Effector memory CD8-positive, alpha-beta T cell (primary cell): ENCODE measurements at places on chromosomes 16 and 17.

GRCh38 chr16:52757746-52758472, 211.0 kb upstream of the TOX3 start:
- no peaks in the 10 kb centered on the region for H3K4me1 ChIP-seq
- H3K36me3 ChIP-seq: no peaks in the 10 kb centered on the region
- DNase-seq: no peak
- no peak overlapping the region for H3K4me3 ChIP-seq
- no peak overlapping the region for H3K27ac ChIP-seq

DNA sequence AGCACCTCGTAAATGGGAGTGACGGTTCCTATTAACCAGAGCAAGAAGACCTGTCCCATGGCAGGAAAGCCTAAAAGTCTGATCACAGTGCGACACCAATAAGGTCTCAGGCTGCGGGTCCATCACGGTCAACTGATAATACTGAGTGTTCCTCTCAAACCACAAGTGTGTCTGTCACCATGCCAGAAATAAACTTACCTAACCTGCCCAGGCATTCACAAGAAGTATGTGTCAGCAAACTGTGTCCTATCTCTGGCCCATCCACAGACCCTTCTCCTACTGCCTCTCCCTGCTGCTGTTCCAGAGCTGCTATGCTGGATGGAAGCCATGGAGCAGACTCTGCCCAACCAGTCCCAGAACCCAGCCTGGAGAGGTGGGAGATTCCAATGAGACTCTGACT, 73.5 kb downstream of the ZNF423 start:
- H3K27me3 ChIP-seq: peaks cover 8% of the 10 kb centered on the region
- DNase-seq: no peak
- H3K36me3 ChIP-seq: no peaks in the 10 kb centered on the region
- no peak overlapping the region for H3K4me3 ChIP-seq
- no peak overlapping the region for H3K27ac ChIP-seq

GRCh38 chr17:55527540-55528118, 16.4 kb upstream of the SMIM36 start:
- no peaks in the 10 kb centered on the region for H3K36me3 ChIP-seq
- no peak for DNase-seq
- H3K27me3 ChIP-seq: peaks cover 14% of the 10 kb centered on the region
- no peaks in the 10 kb centered on the region for H3K4me1 ChIP-seq

DNA sequence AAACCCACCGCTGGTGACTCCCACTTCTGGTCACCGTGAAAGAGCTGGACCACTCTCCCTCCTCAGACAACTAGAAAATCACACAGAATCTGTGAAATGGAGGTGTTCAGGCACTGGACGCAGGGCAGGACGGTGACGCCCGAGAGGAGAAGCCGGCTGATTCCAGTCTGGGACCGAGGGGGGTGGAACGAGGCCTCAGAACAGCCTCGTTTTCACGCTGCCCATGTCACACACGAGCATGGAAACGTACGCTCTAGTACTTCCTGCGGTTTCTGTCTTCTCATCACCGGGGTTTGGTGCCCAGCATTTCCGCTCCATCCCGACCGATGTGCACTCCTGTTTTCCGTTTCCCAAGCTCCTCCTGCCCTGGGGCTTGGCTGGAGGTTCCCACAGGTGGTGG, 101.8 kb upstream of the METRNL start:
- peaks cover 21% of the 10 kb centered on the region for H3K4me1 ChIP-seq
- H3K4me3 ChIP-seq: no peak overlapping the region
- no peaks in the 10 kb centered on the region for H3K27me3 ChIP-seq
- no peak overlapping the region for H3K27ac ChIP-seq
- no peaks in the 10 kb centered on the region for H3K36me3 ChIP-seq
- no peak for DNase-seq

- DNase-seq: no peak
- H3K4me1 ChIP-seq: peaks cover 31% of the 10 kb centered on the region
- H3K27me3 ChIP-seq: no peaks in the 10 kb centered on the region
- no peak overlapping the region for H3K4me3 ChIP-seq
Observed at GRCh38 chr16:3131755-3132377, 3.0 kb upstream of the ZNF213 start.

DNA sequence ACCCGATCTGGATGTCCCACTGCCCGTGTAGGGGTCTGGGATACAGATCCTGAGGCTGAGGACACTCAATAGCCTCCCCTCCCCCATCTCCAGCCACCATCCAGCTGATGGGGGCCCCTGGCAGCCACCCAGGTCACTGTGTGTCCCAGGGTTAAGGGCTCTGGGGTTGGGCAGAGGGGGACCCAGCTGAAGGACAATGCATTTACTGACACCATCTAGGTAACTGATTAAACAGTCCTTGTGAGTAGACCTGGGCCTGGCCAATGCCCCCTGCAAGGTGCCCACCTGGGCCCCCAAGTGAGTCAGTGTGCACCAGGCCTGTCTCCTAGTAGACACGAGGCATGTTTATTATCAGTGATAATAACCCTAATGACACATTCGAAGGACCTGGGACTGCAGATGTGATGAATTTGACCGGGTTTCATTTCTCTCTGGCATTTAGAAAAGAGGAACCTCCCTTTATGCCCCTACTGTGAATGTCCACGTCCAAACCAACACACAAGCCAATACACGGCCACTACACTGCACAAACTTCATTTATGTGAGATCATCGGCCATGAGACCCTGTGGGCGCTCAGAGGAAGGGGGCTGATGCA, 261.9 kb upstream of the FOXF1 start:
- DNase-seq: no peak
- H3K36me3 ChIP-seq: no peaks in the 10 kb centered on the region
- H3K27me3 ChIP-seq: peaks cover 32% of the 10 kb centered on the region
- no peaks in the 10 kb centered on the region for H3K4me1 ChIP-seq
- H3K27ac ChIP-seq: no peak overlapping the region
- no peak overlapping the region for H3K4me3 ChIP-seq

- no peak overlapping the region for H3K27ac ChIP-seq
- DNase-seq: no peak
- no peak overlapping the region for H3K4me3 ChIP-seq
- H3K4me1 ChIP-seq: no peaks in the 10 kb centered on the region
Observed at GRCh38 chr16:74169687-74170376, 126.8 kb upstream of the PSMD7 start.

DNA sequence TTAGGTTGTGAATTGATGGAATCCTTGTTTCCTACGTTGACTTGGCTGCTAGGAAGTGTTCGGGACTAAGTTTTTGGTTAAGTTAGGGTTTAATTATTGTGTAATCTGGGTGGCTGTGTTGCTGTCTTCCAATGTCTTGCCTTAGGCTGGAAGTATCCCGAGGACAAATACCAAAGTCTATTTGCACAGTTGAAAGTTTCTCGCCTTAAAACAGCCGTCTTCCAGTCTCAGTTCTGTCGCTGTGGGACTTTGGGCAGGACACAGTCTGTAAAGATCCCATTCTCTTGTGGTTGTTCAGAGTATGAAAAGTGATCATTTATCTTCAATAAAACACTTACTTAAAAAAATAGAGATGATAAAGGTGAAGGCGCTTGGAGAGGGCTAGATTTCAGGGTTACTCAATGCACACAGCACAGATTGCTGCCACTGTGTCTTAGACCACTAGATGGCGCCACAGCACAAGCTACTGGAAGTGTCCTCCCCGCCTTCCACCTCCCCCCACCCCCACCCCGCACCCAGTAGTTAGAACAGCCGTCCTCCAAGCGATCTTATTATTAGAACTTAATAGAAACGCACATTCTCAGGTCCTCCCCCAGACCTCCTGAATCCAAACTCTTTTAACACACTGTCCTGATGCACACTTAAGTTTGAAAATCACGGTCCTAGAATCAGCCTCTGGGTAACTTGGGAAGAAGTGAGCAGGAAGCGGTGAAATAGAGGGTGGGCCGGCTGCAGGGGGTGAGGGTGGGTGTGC, 45.8 kb downstream of the AKAP1 start:
- H3K27me3 ChIP-seq: peaks cover 5% of the 10 kb centered on the region
- H3K36me3 ChIP-seq: no peaks in the 10 kb centered on the region
- peak; percentile 84 for DNase-seq
- H3K4me1 ChIP-seq: no peaks in the 10 kb centered on the region
- no peak overlapping the region for H3K27ac ChIP-seq
- no peak overlapping the region for H3K4me3 ChIP-seq

DNA sequence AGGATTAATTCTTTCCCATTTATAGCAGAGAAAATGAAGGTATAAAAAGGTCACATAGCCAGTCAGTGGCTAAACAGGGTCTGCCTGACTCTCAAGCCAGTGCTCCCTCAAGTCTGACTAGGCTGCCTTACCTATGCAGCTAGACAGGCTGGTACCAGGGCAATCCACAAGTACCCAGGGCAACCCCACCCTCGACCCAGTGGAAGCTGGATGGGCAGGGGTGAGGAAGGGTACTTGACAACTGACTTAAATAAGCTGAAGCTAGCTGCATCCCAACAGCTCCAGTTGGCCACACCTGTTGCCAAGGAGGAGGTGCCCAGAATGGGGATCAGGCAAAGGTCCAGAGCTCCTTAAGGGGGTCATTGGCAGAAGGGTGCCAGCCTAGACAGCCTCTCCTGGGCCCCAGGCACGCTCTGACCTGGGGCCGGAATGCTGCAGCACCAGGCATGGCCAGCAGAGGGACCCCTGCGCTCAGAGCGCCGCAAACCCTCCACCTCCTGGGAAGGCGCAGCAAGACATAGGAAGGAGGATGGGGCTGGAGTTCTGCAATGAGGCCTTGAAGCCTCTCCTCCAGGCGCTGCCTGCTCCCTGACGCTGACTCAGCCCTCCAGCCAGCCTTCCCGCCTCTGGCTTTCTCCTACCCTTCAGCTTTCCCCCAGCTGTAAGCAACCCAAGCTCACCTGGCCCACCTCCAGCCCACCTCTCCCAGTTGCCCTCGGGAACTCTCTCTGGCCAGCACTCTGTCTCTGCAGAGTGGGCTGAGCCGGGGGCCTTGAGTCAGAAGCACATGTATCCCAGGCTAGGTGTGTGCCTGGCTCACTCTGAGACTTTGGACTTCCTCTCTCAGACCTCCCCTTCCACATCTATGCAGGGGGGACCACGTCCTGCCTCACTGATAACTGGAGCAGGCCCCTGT, 28.8 kb downstream of the MPP2 start:
- peaks cover 44% of the 10 kb centered on the region for H3K27me3 ChIP-seq
- H3K4me1 ChIP-seq: peaks cover 3% of the 10 kb centered on the region
- no peaks in the 10 kb centered on the region for H3K36me3 ChIP-seq
- H3K27ac ChIP-seq: no peak overlapping the region
- no peak overlapping the region for H3K4me3 ChIP-seq

GRCh38 chr16:72482695-72483094, 310.7 kb upstream of the PMFBP1 start:
- H3K27me3 ChIP-seq: no peaks in the 10 kb centered on the region
- no peaks in the 10 kb centered on the region for H3K36me3 ChIP-seq
- peak overlapping the region; percentile 86 for H3K27ac ChIP-seq
- peak overlapping the region; percentile 65 for H3K4me3 ChIP-seq
- peaks cover 30% of the 10 kb centered on the region for H3K4me1 ChIP-seq

- no peak overlapping the region for H3K27ac ChIP-seq
- peaks cover 29% of the 10 kb centered on the region for H3K36me3 ChIP-seq
- no peak for DNase-seq
- H3K27me3 ChIP-seq: no peaks in the 10 kb centered on the region
- no peak overlapping the region for H3K4me3 ChIP-seq
Observed at GRCh38 chr17:2904135-2904534, 107.9 kb downstream of the RAP1GAP2 start.

GRCh38 chr17:1648173-1648962, 1.3 kb downstream of the RILP start:
- peaks cover 30% of the 10 kb centered on the region for H3K36me3 ChIP-seq
- DNase-seq: no peak
- H3K27me3 ChIP-seq: no peaks in the 10 kb centered on the region
- H3K27ac ChIP-seq: no peak overlapping the region
- peaks cover 19% of the 10 kb centered on the region for H3K4me1 ChIP-seq
- peak overlapping the region; percentile 69 for H3K4me3 ChIP-seq

DNA sequence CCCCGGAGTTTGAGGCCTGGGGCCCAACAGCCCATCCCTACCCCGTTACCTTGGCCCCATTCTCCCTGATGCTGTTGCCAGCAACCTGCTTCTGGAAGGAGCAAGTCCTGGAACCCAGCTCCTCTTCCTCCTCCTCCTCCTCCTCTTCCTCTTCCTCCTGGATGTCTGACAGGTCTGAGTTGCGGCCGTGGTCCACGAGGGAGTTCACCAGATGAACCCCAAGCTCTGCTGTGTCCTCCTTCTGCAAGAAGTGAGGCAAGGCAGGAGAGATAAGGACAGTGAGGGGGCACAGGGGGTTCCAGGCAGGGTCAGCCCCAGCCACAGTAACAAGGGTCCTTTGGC, 18.7 kb downstream of the TSPOAP1 start:
- H3K4me1 ChIP-seq: peaks cover 3% of the 10 kb centered on the region
- H3K4me3 ChIP-seq: no peak overlapping the region
- no peak overlapping the region for H3K27ac ChIP-seq
- H3K27me3 ChIP-seq: no peaks in the 10 kb centered on the region
- no peak for DNase-seq
- H3K36me3 ChIP-seq: peaks cover 22% of the 10 kb centered on the region

GRCh38 chr16:29663016-29663806, at the start of gene SPN:
Gene SPN (plus strand): TSS chr16:29663247. CDS start chr16:29663729, 482 bp downstream.
- peak within 1 kb of the TSS; percentile 95 for H3K4me3 ChIP-seq
- H3K27ac ChIP-seq: peak within 1 kb of the TSS; percentile 99
- DNase-seq: peak; percentile 16
- peaks cover 58% of the 10 kb centered on the region for H3K4me1 ChIP-seq
- peaks cover 59% of the 10 kb centered on the region for H3K36me3 ChIP-seq

DNA sequence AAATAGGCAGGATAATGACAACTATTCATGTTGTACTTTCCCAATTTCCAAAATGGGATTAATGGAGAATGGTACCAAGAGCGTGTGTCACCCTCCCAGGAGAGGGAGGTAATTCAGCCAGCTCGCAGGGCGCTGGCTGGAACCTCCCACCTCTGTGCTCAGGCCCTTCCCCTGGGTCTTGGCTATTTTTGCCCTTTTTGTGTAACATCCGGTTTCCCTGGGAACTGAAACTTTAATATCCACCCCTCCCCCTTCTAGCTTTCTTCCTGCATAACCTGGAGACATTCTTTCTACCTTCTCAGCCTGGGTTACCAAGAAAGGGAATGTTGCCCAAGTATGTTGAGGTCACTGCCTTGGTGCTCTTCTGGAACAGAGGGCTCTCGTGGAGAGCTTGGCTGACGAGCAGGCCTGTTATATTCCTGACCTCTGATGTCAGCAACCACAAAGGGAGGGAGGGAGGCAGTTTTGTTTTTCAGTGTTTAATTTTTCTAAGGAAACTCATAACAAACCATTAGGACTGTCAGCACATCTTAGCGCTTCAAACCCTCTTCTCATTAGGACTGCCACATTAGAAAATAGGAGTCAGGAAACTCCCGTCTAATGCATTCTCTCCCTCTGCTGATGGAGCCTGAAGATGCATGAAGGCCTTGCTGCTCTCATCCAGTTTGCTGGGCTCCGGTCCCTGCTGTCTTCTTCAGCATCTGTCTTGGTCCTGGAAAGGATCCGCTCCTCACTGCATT, 25.6 kb downstream of the ITGB3 start:
- peak overlapping the region; percentile 29 for H3K27ac ChIP-seq
- no peaks in the 10 kb centered on the region for H3K36me3 ChIP-seq
- DNase-seq: no peak
- H3K4me1 ChIP-seq: no peaks in the 10 kb centered on the region
- peaks cover 25% of the 10 kb centered on the region for H3K27me3 ChIP-seq
- H3K4me3 ChIP-seq: no peak overlapping the region

- H3K4me3 ChIP-seq: peak overlapping the region; percentile 98
- H3K27ac ChIP-seq: peak overlapping the region; percentile 99
- H3K27me3 ChIP-seq: no peaks in the 10 kb centered on the region
- peaks cover 45% of the 10 kb centered on the region for H3K4me1 ChIP-seq
Observed at GRCh38 chr17:4143563-4144421, 795 bp downstream of the CYB5D2 start.
